Skin of body (tissue), 3 donors: ENCODE measurements at places on chromosomes 16 and 17.

DNA sequence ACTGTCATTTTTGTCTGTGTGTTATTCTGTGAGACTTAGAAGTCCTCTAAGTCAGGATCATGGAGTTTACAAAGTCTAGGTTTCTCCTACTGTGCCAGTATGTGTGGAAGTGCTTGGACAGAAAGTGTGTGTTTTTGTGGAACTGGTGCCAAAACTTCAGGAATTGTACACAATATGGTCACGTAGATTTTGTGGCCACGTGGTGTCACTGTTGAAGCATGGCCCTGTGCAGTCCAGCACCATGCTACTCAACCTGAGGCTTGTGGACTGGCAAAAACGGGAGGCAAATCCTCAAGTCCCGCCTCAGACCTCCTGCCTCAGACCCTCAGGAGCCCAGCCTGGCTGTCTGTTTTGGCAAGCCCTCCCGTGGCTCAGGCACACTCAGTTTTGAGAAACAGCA, 16.7 kb upstream of the ALKBH5 start:
- DNase-seq: no peak

GRCh38 chr17:80347536-80347935, 67.4 kb upstream of the ENDOV start:
- no peak for DNase-seq

GRCh38 chr17:66551839-66552238, 249.4 kb downstream of the PRKCA start:
- DNase-seq: no peak

DNA sequence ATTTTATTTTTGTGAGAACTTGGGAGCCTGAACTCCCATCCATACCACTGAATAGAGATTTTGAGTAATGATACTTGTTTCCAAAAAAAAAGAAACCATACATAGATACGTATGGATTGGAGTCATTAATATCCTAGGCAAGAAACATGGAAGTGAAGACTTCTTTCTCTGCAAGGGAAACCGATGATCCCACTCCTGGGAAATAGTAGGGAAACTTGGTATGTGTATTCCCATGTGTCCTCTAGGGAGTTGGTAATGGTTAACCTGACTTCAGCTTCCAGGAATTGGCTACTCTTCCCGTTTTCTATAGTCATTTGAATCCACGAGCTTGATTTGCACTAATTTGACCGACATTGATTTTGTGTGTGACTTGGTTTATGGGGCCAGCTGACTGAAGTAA, 5.4 kb downstream of the FUS start:
- DNase-seq: no peak

GRCh38 chr16:70685938-70686375, at the start of gene MTSS2:
Gene MTSS2 (minus strand): TSS chr16:70686053. CDS start chr16:70685791, 262 bp downstream.
- DNase-seq: peak; percentile 82

DNA sequence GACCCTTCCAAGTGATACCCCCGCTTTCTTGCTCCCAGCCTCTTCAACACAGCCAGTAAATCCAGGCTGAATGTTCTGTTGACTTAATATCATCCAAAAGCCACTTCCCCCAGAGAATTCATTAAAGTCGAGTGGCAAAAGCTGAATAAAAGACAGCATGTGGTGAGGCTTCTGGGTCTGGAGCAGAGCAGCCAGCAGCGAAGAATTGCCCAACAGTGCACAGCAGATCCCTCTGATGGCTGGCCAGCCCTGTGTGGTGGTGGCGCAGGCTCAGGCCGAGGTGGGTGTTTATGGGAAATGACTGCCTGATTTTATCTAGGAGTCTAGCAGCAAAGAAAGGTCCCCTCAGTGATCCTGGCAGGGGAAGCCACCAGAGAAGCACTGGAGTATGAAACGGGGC, 30.3 kb upstream of the RCVRN start:
- DNase-seq: no peak

DNA sequence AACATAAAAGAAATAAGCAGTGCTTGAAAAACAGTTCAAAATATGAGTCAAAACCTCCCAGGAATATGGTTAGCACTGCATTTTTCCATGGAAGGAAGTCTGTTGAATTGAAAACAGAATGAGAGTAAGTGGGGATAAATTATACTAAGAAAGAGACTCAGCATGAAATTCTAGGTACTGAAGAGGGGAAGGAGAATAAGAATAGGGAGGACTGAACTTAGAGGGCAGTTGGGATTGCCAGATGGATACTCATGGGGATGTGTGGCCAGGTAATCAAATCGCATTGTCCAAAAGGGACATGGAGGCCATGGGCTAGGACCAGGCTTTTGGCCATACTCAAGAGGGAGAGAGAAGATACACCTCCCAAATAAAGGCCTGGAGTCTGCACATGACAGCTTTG, 247.9 kb downstream of the CDH13 start:
- no peak for DNase-seq

GRCh38 chr17:40122136-40122998, 596 bp downstream of the MSL1 start:
- DNase-seq: no peak

DNA sequence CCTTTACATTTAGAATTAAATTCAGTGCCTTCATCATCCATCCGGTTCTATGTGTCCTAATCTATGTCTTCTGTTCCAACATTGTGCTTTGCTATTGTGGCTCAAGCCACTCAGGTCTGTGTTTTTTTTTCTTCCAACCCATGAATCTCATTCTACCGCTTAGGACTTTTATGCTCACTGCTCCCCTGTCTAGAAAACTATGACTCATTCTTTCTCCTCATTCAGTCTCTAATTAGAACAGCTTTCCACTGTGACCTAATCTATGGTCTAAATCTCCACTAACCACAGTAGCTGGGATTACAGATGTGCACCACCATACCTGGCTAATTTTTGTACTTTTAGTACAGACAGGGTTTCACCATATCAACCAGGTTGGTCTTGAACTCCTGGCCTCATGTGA, 418.7 kb downstream of the KCNJ2 start:
- no peak for DNase-seq

DNA sequence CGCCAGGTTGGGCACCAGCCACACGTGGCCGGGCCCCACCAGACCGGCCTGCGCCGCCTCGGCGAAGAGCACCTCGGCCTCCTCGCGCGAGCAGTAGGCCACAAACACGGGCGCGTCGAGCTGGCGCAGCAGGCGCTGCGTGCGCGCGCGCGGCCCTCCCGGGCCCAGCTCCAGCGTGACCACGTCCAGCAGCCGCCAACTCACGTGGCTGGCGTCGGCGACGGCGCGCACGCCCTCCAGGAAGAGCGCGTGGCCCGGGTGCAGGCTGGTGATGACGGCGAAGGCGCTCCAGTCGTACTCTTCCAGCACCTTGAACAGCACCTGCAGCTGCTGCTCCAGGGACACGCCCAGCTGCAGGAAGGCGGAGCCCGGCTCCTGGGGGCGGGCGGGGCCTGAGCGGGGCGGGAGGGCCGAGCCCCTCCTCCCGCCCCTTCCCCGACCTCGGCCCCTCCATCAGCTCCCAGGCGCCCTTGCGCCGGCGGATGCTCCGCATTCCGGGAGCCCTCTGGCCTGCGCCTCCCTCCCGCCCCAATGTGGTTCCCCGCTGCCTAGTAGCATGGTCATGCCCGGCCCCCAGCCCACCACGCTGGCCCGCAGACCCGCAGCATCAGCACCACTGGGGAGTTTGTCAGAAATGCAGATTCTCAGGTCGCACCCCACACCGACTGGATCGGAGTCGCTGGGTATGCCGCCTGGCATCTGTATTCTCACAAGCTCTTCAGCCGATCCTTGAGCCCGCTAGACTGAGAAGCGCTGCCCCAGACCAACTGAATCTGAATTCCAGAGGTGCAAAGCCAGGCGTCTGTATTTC, 7.2 kb downstream of the GRIN2C start:
- no peak for DNase-seq

DNA sequence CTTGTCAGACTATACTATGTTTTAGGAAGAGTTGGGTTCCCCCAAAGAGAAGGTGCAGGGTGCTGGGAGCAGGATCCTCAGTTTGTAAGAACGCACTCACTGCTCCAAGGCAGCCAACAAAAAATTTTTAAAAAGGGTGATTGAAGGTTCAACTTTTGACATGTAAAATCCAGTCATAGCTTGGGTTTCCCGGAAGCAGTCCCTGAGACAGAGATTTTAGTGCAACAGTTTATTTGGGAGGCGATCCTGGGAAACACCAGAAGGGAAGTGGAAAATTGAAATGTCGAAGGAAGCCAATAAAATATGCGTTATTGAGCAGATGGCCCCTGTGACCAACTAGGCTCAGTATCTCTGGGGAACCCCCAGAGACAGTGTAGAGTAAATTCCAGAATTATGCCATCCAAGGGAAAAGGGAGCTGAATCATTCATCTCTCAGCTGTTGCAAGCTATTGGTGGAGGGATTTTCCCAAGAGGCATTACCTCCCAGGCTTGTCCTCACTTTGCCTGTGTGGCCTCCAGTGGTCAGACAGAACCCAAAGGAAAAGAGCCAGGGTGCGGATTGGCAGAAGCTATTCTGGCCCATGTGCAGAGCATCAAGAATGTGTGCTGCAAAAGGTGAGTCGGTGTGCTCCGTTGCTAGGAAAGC, 72.9 kb downstream of the HS3ST3B1 start:
- no peak for DNase-seq

DNA sequence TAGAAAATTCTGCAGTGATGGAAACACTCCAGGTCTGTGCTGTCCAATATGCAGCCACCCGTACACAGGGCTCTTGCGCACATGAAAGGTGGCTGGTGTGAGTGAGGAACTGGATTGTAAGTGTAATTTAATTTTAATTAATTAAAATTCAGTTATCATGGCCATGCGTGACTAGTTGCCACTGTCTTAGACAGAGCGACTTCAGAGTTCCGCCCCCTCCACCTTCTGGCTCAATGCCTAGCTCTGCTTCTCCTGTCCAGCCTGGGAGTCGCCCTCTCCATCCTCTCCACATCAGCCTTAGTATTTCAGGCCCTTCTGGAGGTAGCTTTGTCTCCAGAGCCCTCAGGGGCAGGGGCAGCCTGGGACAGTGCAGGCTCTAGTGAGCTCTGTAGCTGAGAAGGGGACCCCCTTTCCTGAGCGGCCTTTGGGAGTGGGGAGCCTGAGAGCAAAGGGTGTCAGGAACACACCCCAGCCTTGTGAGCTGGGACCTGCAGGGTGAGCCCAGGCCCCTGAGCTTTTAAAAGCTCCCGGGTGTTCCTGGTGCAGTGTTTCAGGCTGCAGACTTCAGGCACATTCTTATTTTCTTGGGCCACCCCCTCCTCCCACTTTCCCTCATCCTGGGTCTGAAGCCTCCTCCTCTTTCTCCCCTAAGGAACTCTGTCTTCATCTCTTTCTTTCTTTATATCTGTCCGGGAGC, 99.4 kb downstream of the IRF8 start:
- DNase-seq: no peak
